Skeletal muscle tissue (tissue), 5 donors: ENCODE measurements at places on chromosomes 4 and X. TPM values are rescaled to one million over a fixed set of nuclear protein-coding genes. Genes with fewer than 3 reads are reported as not detected.

The CCNA2 gene
- 8.9 TPM for total RNA-seq

The OCIAD1 gene
- 102 TPM for total RNA-seq

The TMSB15A gene
- 6.3 TPM for total RNA-seq

The SPCS3 gene
- total RNA-seq: 47.5 TPM

The PHF8 gene
- 14.6 TPM for total RNA-seq

The GABRE gene
- total RNA-seq: 41.8 TPM

The POU4F2 gene
- total RNA-seq: not detected

The DDIT4L gene
- total RNA-seq: 61.6 TPM

The ATP8A1 gene
- 39.7 TPM for total RNA-seq

The CXCL8 gene
- 1.0 TPM for total RNA-seq

The FAM53A gene
- 0.52 TPM for total RNA-seq

The RTL5 gene
- 3.1 TPM for total RNA-seq

The UGT2B7 gene
- not detected for total RNA-seq

The NR0B1 gene
- under 0.01 TPM for total RNA-seq

The NSUN7 gene
- total RNA-seq: 2.6 TPM

The NDST3 gene
- total RNA-seq: under 0.01 TPM

The ARMCX4 gene
- 17.2 TPM for total RNA-seq

The RAB41 gene
- not detected for total RNA-seq

The DOCK11 gene
- 22.4 TPM for total RNA-seq

The ZNF141 gene
- 15.7 TPM for total RNA-seq

The TCEAL7 gene
- 112 TPM for total RNA-seq

The NUP62CL gene
- total RNA-seq: 1.6 TPM

The TMEM271 gene
- not detected for total RNA-seq

The ARMCX1 gene
- total RNA-seq: 91.3 TPM

The XG gene
- total RNA-seq: 3.1 TPM

The TEX11 gene
- not detected for total RNA-seq

The GAGE13 gene
- total RNA-seq: not detected

The F8A3 gene
- total RNA-seq: not detected

The MUC7 gene
- total RNA-seq: not detected

The SRPK3 gene
- 85.1 TPM for total RNA-seq

The RRH gene
- under 0.01 TPM for total RNA-seq

The C1QTNF7 gene
- 2.1 TPM for total RNA-seq

The SPANXB1 gene
- total RNA-seq: not detected

The POF1B gene
- total RNA-seq: under 0.01 TPM

The AMELX gene
- not detected for total RNA-seq

The TNIP3 gene
- not detected for total RNA-seq

The CFAP299 gene
- total RNA-seq: 0.52 TPM

The MAGEA9B gene
- total RNA-seq: not detected

The POU3F4 gene
- not detected for total RNA-seq

The DGAT2L6 gene
- not detected for total RNA-seq

The SMIM20 gene
- 27.1 TPM for total RNA-seq

The IL1RAPL1 gene
- total RNA-seq: 3.7 TPM

The DDX53 gene
- not detected for total RNA-seq

The CYBB gene
- total RNA-seq: 41.2 TPM

The DUSP9 gene
- not detected for total RNA-seq

The MAGEB2 gene
- not detected for total RNA-seq

The PRSS12 gene
- total RNA-seq: 10.4 TPM

The ADGRL3 gene
- 59.0 TPM for total RNA-seq

The FAM149A gene
- 6.8 TPM for total RNA-seq

The ZNF711 gene
- total RNA-seq: 15.7 TPM

The SLC7A11 gene
- 1.0 TPM for total RNA-seq

The TCEAL5 gene
- 0.52 TPM for total RNA-seq

The TCEANC gene
- total RNA-seq: 14.1 TPM

The ETFDH gene
- total RNA-seq: 23.0 TPM

The GLRB gene
- 5.2 TPM for total RNA-seq

The VCX3B gene
- total RNA-seq: not detected

The NIPAL1 gene
- total RNA-seq: 1.0 TPM

The SUPT20HL1 gene
- total RNA-seq: not detected

The YY2 gene
- 1.6 TPM for total RNA-seq
